ENCODE measurements at places on chromosomes 7 and 10.
A peak's percentile ranks its signal among the peaks of the same experiment; 100 is the strongest.

GRCh38 chr10:8023851-8024250 is 30.6 kb upstream of the GATA3 start:
- DNase-seq: no peak

DNA sequence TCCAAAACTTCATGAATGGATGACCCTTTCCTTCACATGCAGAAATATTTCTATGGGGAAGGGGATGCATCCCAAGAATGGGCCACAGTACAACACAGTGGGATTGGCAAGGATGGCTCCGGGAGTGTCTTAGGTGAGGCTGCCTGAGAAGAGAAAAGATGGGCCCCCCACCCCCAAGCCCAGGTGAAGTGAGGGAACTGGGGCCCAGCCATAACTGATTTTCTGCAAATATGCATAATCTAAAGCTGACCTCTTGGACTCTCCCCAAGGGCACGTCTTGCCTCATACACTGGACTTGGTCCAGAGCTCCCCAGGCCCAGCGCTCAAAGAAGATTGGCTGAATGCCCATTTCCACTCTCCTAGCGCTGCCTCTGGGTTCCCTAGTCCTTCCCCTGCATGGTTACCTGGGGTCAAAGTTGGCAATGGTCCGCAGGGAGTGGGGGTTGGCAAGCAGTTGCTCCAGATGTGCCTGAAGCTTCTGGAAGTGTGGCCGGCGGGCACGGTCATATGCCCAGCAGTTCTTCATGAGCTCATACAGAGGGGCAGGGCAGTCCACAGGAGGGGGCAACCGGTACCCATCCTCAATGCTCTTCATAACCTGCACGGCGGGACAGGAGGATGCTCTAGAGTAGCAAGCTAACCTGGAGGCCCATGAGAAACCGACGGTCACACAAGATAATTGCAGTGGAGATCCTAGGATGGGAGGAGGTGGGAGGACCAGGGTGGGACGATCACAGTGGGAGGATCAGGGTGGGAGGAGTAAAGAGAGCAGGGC is 12.3 kb downstream of the ZYX start:
- DNase-seq: no peak

DNA sequence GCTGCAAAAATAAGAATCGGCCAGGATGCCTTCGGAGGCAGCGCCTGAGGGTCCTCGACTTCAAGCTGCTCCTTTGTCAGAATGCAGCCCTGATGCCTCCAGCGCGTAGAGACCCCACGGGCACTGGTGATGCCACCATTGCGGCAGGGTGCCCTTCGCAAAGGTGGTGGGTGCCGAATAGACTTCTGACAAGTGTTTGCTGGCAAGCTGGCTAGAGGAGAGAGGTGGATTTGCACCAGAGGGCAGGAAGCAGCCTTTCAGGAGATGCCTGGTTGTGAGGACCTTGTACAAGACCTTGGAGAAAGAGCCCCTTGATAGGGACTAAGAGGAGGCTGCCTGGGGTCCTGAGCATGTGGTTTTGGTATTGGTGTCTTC is 103.2 kb upstream of the PPIF start:
- DNase-seq: no peak

- no peak for DNase-seq
Measured at GRCh38 chr7:105396566-105396965, 7.8 kb upstream of the SRPK2 start.

GRCh38 chr7:30175180-30175579 is 40.4 kb downstream of the MTURN start:
- DNase-seq: peak; percentile 40

DNA sequence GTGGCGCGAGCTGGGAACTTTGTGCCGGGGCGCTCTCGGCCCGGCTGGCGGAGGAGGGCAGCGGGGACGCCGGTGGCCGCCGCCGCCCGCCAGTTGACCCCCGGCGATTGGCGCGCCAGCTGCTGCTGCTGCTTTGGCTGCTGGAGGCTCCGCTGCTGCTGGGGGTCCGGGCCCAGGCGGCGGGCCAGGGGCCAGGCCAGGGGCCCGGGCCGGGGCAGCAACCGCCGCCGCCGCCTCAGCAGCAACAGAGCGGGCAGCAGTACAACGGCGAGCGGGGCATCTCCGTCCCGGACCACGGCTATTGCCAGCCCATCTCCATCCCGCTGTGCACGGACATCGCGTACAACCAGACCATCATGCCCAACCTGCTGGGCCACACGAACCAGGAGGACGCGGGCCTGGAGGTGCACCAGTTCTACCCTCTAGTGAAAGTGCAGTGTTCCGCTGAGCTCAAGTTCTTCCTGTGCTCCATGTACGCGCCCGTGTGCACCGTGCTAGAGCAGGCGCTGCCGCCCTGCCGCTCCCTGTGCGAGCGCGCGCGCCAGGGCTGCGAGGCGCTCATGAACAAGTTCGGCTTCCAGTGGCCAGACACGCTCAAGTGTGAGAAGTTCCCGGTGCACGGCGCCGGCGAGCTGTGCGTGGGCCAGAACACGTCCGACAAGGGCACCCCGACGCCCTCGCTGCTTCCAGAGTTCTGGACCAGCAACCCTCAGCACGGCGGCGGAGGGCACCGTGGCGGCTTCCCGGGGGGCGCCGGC is 870 bp downstream of the FZD1 start:
- DNase-seq: peak; percentile 53

GRCh38 chr7:91239171-91239604 is 25.0 kb upstream of the FZD1 start:
- DNase-seq: no peak

GRCh38 chr7:82234457-82235049 is 209.0 kb downstream of the CACNA2D1 start:
- peak; percentile 11 for DNase-seq

- no peak for DNase-seq
Measured at GRCh38 chr10:28997734-28998133, 291.1 kb upstream of the LYZL1 start.

DNA sequence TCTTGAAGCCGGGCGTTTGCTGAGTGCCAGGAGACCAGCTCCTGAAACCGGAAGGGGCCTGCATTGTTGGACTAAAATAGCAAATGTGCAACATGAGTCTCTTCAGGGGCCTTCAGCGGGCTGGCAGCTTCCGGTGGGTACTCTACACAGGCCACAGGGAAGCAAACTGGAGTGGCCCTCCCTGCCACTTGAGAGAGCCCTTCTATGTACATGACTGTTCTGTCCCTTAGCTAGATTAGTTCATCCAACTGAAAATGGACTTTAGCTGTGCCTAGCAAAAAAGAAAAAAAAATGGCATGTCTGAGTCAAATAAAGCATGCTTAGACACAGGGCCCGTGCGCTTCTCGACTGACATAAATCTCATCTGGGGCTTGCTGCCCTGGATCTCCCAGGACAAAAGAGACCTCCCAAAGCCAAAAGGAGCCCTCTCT is 115.3 kb upstream of the TCF7L2 start:
- peak; percentile 65 for DNase-seq

- no peak for DNase-seq
Measured at GRCh38 chr7:18724318-18724717, 228.8 kb downstream of the HDAC9 start.

- no peak for DNase-seq
Measured at GRCh38 chr10:29966269-29966668, 93.1 kb downstream of the JCAD start.

DNA sequence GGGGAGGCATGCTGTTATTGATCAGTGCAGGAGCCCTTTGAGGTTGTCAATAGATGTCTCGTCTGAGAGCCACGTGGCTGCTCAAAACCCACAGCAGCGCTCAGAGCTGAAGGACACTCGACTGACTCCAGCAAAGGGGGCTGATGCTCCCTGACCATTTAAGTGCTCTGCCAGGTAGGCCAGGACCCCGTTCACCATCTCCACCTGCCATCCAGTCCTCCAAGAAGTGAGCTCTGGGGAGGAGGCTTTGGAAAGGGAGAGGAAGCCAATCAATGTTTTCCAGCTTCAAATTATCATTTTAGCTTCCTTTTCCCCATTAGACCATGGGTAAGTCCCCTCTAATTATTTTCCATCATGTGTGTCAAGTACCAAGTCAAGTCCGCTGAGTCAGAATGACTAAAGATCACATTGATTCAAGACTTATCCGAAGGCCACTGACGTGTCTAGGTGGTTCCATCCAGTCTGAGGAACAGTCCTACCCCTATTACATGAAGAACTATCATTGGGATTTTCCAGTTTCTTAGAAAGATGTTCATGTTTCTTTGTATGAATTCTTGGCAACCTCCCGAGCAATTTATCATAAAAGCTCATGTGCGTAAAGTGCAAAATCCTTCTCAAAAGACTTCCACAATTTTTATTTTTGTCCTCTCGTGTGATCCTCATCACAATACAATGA is 302.6 kb upstream of the LYZL1 start:
- no peak for DNase-seq

GRCh38 chr7:46764100-46764936 is 817.6 kb downstream of the TNS3 start:
- DNase-seq: peak; percentile 77

GRCh38 chr10:133335246-133336117 is 1.2 kb downstream of the CALY start:
- DNase-seq: no peak

DNA sequence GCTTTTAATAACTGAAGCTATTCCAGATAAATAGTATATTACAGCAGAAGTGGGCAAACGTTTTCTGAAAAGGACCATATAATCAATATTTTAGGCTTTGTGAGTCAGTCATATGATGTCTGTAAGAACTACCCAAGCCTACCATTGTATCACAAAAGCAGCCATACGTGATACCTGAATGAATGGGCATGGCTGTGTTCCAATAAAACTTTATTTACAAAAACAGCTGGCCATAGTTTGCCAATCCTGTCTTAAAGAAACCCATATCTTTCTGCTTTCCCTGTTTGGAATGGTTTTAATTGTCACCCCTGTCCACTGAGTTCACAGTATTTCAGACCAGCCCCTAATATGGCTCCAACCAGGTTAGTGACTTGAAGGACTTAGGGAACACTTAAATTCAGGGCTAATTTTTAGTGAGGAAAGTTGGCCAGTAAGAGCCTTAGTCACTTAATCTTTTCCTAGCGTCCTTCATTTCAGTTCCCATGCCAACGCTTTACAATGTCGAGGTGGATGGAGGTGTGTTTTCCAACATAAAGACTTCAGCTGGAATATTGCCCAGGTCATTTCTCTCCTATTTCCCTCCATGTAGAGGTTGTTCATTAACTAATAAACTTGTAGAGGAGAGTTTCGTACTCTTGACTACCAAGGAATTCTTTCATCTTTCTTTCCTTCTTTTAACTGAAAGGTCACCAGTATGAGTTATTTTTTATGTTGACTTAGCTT is 184.5 kb downstream of the TRIL start:
- DNase-seq: peak; percentile 64

GRCh38 chr7:42886893-42887505 is 24.9 kb downstream of the C7orf25 start:
- DNase-seq: no peak

DNA sequence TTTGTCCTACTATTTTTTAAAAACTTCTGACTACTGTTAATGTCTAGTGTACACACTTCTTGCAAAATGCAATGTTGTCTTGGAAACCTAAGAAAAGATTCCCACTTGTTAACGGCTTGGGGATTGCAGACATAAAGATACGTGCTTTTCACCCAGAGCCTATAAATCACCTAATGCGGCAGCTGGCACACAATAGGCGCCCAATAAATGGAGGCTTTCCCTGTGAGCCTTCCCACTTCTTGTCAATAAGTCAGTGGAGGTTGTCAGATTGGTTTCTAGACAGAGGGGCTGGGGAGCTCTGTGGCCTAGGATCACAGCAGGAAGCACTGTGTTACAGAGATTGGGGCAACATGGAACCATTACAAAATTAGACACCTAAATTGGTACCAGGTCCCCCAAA is 74.7 kb downstream of the VSTM4 start:
- DNase-seq: no peak

DNA sequence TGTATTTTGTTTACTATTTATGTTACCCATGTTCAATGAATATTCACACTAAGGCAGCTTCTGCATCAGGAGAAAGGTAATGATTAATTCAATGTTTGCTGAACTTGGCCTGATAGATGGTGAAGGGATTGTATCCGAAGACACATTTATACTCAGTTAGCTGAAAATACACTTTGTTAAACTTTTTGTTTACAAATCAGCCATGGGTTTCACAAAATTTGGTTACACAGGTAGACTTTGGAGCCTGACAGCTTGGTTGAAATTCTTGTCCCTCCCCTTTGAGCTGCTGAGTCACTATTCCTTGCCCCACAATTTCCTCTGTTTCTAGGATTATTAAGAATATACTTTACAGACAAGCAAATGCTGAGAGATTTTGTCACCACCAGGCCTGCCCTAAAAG is 162.6 kb downstream of the PPP1R3A start:
- no peak for DNase-seq

DNA sequence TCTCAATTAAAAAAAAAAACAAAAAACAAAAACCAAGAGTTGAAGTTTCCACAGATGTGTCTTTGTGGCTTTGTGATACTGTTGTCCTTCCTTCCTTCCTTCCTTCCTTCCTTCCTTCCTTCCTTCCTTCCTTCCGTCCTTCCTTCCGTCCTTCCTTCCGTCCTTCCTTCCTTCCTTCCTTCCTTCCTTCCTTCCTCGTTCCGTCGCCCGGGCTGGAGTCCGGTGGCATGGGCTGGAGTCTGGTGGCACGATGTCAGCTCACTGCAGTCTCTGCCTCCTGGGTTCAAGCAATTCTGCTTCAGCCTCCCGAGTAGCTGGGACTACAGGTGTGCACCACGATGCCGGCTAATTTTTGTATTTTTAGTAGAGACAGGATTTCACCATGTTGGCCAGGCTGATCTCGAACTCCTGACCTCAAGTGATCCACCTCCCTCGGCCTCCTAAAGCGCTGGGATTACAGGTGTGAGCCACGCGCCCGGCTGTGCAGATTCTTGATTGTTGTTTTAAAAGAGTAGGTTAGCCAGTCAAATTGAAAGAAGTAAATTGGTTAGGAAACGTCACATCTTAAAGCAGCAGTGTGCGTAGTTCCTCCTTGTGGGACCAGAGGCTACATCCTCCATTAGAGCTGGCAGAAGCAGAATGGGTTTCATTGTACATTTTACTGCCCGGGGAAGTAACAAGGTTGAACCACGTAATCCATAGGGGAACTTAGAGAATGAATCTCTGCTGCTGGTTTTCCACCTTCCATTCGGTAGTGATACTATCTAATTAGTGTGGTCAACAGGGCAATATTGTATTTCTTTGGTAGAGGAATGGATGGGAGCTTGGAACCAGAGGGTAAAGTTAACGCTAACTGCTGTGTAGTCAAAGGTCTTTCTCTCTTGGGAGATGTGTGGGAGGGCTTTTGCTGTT is 20.6 kb downstream of the DNAJB6 start:
- no peak for DNase-seq

DNA sequence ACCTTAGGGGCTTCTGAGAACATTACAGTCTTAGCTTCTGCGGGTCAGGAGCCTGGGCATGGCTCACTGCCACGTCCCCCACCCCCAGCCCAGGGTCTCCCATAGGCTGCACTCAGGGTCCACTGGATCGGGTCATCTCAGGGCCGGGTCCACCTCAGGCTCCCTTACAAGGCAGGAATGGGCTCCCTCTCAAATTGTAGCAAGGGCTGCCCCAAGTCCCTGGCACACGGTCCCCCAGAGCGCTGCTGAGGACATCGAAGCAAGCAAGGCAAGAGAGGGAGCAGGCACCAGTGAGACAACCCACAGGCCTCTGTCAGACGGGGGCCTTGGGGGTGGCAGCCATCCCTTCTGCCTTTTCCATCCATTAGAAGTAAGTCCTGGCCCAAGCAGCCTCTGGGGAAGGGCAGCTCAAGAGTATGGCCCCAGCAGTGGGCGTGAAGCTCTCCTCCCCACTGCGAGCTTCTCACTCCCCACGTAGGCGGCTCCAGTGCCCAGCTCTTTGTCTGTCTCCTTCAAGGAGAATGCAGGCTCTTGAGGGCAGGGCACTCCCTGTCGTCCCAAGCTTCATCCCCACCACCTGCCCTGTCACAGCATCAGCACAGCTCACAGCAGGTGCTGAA is 18.0 kb upstream of the RET start:
- no peak for DNase-seq

All from DMS153 (cell line).